Neural progenitor cell (in vitro differentiated cells): ENCODE measurements at places on chromosomes 1 and 21. TPM values are rescaled to one million over a fixed set of nuclear protein-coding genes. Genes with fewer than 3 reads are reported as not detected.

KRTAP19-1 gene
- not detected in 2 replicates for total RNA-seq

BARHL2 gene
- not detected in 2 replicates for total RNA-seq

AIM2 gene
- total RNA-seq, result 2.9 and 3.4 TPM in 2 replicates

PIK3R3 gene
- total RNA-seq, result 81.2 and 107 TPM in 2 replicates

SLC30A2 gene
- total RNA-seq, result not detected in 2 replicates

ZNF697 gene
- 8.3 and 9.8 TPM in 2 replicates for total RNA-seq

PLA2G2C gene
- not detected in 2 replicates for total RNA-seq

LAPTM5 gene
- total RNA-seq, result not detected in 2 replicates

OR2G6 gene
- not detected in 2 replicates for total RNA-seq

CEPT1 gene
- total RNA-seq, result 34.6 and 58.9 TPM in 2 replicates

PLEKHG5 gene
- 7.4 and 25.9 TPM in 2 replicates for total RNA-seq

TMEM201 gene
- total RNA-seq, result 1.9 and 7.3 TPM in 2 replicates

FCGR2B gene
- 0.15 TPM in 1 of 2 replicates, not detected in the other for total RNA-seq

UBE2G2 gene
- 76.7 and 83.1 TPM in 2 replicates for total RNA-seq

RHOU gene
- 47.6 and 67.0 TPM in 2 replicates for total RNA-seq

SMCP gene
- not detected in 2 replicates for total RNA-seq

SLC44A3 gene
- total RNA-seq, result 0.25 and 1.7 TPM in 2 replicates

SELENOF gene
- total RNA-seq, result 121 and 241 TPM in 2 replicates

CD5L gene
- total RNA-seq, result not detected in 2 replicates
